NCI-H510A (cell line): ENCODE measurements at places on chromosomes 5 and 9.

DNA sequence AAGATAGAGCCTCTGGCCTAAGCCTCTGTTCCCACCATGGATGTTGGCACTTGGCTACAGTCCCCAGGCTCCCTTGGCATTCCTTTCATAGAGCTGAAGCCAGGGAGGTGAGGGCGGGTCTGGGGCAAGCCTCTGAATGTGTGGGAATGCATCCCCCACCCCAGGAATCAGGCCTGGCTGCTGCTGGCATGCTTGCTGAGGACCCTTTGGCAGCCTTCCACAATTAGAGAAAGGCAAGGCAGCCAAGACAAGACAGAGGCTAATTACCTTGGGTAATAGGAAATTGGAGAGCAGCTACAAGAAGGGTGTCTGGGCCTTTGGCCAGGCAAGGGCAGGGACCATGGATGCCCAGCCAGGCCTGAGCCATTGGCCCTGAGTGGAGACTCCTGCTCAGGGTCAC lies 204.4 kb upstream of the TRIM32 start:
- no peak for DNase-seq

DNA sequence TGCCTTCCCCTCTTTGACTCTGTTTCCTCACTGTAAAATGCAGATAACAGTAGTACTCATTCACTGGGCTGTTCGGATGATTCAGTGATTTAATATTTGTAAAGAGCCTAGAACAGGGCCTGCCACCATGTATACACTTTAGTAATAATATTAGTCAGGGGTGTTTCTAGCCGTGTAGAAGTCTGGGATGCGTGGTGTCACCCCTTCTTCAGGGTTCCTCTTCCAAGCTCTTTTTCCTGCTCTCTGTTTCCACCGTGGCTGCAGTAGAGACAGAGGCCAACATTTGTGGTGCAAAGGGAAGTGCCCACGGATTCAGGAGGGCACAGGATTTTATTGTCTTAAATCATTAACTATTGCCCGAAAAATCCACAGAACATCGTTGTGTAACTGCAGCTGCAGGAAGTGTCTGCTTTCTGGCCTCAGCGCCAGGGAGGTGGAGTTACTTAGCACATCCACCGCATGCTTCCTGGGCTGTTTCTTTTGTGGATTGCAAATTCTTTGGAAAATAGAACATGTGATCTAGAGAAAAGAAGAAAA lies 61.7 kb downstream of the TRIO start:
- peak; percentile 22 for DNase-seq

DNA sequence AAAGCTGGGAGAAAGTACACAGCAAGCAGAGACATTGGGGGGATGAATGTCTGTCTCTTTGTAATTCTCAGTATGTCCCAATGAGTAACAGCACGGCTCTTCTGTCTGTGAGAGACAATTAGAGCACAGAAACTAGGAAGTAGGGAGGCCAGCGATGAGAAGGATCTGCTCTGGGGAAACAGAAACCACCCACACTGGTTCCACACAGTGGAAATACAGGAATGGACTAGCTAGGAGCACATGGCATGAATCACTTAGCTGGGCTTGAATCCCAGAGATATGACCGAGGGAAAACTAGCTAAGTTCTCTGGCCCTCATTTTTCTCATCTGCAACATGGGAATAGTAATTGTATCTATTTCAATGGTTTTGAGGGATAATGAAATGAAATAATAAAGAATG lies 895.9 kb downstream of the TLE4 start:
- no peak for DNase-seq

- DNase-seq, result no peak
Measured at GRCh38 chr5:105877592-105877991, 1793.1 kb downstream of the EFNA5 start.

GRCh38 chr5:140366589-140367255 lies 6.7 kb downstream of the SLC4A9 start:
- DNase-seq, result no peak

DNA sequence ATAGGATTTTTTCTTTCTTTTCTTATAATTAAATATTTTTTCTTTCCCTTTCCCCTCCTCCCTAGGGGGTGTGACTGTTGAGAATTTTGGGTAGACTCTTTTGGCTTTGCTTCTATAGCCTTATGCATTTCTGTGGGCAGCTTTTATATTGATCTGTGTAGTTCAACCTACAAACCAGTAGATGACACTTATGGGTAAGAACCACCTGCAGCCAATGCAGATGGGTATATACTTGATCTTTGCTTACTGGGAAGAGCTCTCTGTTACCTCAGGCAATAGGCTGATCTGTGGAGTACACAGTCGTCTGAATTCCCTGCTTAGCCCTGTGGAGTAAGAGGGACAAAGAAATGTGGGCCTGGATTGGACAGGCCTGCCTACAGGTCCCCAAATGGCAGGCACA lies 102.7 kb upstream of the STARD4 start:
- DNase-seq, result no peak

DNA sequence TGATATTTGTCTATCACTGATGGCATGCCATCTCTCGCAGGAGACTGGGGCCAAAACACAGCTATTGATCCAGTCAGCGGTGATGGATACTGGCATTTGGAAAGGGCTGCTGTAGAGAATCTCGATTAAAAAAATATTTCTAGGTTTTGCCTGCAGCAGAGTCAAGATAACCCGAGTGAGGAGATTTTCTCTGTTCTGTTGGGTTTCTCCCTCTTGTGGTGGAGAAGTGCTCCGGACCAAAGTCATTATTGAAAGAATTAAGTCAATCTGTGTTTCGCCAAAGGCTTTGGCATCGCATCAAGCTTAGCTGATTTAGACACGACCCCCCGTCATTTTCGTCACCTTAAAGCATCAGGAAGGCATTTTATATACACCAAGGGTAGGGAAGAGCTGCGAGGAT lies 97.1 kb upstream of the IRX2 start:
- DNase-seq, result no peak

GRCh38 chr5:160507221-160507721 lies 85.6 kb downstream of the PTTG1 start:
- no peak for DNase-seq

DNA sequence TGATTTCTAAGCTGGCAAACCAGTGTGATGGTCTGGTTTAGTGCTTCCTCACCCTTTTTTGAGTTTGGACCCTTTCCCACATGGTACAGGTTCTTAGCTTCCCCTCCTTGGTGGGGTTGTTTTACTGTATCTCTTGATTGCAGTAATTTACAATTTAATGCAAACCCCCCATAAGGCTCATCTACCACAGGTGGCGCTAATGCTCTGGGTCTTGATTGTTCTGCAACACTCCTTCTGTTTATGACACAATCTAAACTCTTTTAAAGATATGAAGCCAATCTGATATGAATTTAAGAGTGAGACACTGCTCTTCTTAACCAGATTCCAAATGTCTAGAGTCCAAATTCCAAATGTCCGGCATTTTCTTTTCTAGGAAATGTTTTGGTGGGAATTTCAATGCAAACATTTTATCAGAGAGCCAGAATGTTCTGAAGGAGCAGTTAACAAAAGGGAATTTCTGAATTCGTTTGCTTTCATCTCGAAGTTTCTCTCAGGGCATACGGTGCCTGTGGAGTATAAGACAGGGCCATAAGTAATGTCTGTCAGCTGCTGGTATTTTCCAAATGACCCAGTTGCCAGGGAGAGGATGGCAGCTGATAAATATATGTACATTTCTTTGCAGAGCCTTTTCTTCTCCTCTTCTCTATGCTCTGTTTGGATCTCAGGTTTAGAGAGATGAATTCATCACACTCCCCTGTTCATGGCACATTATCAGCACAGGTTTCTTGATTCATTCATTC lies 246.8 kb downstream of the ARHGAP26 start:
- no peak for DNase-seq

DNA sequence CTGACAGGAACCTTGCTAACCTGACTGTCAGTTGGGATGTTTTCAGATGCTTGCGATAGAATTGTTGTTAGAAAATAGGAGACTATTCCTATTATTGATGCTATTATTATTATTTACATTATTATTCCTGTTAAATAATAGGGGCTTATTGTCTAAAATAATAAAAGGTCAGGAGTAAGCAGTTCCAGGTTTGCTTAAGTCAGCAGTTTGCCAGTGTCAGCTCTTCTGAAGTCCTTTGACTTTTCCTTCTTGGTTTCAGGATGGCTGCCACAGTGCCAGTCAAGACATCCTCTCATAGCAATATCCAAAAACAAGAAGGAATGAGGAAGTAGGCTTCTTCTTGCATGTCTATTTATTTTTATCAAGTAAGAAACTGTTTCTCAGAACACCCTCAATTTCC lies 141.7 kb upstream of the MARCHF11 start:
- no peak for DNase-seq

GRCh38 chr9:121169094-121169601 lies 32.5 kb downstream of the RAB14 start:
- no peak for DNase-seq

GRCh38 chr5:34899066-34899465 lies 16.2 kb downstream of the RAD1 start:
- DNase-seq, result no peak

- no peak for DNase-seq
Measured at GRCh38 chr5:136814619-136815378, 449.5 kb upstream of the TRPC7 start.

DNA sequence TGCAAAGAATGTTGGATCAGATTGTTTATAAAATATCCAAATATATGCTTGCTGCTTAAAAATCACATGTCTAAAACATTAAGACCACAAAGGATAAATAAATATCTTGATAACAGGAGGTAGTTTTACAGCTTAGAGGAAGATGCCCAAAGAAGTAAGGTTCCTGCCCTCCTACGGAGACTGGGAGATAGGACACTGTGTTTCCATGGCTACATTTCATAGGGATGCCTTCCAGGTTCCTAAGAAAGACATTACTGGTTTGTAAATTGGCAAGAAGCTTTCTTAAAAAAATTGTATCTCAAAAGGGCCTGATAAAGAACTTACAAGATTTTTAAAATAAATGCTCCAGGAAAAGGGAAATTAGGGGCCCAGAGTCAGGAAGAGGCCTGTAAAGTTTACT lies 437.2 kb downstream of the HINT1 start:
- no peak for DNase-seq

DNA sequence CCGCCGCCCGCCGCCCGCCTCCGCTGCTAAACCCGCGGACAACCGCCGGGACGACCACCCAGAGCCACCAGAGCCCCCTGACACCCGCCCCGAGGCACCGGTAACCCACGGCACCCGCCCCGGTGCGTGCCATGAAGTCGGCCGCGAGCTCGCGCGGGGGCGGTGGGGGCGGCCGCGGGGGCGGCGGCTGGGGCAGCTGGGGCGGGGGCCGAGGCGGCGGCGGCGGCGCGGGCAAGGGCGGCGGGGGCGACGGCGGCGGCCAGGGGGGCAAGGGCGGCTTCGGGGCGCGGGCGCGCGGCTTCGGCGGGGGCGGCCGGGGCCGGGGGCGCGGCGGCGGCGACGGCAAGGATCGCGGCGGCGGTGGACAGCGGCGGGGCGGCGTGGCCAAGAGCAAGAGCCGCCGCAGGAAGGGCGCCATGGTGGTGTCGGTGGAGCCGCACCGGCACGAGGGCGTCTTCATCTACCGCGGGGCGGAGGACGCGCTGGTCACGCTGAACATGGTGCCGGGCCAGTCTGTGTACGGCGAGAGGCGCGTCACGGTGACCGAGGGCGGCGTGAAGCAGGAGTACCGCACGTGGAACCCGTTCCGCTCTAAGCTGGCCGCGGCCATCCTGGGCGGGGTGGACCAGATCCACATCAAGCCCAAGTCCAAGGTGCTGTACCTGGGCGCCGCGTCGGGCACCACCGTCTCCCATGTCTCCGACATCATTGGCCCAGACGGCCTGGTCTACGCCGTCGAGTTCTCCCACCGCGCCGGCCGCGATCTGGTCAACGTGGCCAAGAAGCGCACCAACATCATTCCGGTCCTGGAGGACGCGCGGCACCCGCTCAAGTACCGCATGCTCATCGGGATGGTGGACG lies 499 bp downstream of the FBLL1 start:
- no peak for DNase-seq

- no peak for DNase-seq
Measured at GRCh38 chr5:107957051-107957450, 286.3 kb upstream of the EFNA5 start.

DNA sequence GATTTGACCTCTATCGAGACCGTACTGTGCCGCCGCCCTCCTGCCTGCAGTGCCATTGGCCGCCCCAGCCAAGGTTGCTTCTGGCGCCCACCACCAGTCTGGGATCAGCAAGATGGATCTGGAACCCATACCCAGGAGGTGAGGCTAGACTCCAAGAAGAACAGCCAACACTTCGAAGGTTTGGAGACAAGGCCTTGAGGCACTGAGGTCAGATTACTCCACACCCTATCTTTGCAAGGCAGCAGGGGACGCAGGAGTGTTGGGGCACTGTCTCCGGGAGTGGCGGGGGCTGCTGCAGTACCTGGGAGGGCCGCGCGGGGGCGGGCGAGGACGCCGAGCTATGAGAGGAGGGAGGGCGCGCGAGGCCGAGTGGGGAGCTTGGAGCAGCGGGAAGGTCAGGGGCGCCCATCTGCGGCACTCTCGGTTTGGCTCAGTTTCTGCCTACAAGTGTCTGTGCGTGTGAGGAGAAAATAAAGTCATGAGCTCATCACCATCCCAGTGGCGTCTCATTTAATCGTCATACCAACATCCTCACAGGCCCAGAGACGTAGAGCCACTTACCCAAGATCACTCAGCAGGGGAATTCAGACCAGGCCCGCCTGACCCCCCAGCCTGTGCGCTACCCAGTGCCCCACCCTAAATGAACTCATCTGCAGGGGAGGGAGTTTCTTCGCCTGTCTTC lies 20.5 kb upstream of the PSD2 start:
- DNase-seq, result peak; percentile 35

DNA sequence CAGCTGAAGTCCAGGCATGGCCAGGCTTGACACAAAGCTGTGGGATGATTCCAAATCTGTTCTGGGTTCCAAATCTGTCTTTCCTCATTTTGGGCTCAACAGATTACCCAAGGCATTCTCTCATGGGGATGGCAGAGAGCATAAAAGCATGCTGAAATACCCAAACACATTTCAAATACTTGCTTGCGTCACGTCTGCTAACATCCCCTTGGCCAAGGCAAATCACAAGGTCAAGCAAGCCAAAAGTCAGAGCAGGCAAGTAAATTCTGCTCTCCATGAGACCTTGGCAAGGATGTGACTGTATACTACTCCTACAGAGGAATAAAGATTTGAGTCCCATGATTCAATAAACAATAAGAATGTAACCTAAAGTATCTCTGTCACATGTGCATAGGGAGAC lies 306.7 kb downstream of the EPB41L4A start:
- DNase-seq, result no peak

DNA sequence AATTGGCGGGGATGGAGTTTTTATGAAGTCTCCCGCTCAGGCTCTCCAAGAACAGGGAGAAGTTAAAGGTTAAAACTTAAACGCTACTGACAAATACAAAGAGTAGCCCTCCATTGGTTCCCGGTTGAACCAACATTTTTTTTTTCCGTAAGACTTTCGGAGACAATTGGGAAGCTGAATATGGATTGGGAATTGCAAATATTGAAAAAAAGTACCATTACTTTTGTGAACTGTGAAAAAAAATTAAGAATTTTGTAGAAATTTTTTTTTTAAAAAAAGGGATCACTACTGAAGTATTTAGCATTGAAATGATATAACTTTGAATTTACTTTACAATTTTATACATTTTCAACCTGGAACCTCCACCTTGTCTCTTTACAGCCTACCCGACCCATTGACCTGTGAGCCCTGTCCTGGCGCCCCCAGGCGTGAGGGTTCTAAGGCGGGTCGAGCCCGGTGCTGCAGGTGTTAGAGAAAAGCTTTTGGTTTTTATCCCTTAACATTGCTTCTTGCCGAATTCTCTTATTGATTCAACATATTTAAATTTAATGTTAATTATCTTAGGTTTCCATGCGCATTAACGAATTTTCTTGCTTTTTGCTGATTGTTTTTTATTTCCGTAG lies 448 bp upstream of the ZNF782 start:
- DNase-seq, result no peak

GRCh38 chr5:14415024-14415697 lies 166.4 kb upstream of the OTULINL start:
- DNase-seq, result no peak

GRCh38 chr9:79346350-79347020 lies 225.3 kb upstream of the TLE4 start:
- DNase-seq, result no peak
